Stimulated activated CD8-positive, alpha-beta memory T cell treated with anti-CD3 and anti-CD28 coated beads, Interleukin-15, amount 100 ng/mL, for 24 hours (primary cell): ENCODE measurements at places on chromosomes 12 and 14.

DNA sequence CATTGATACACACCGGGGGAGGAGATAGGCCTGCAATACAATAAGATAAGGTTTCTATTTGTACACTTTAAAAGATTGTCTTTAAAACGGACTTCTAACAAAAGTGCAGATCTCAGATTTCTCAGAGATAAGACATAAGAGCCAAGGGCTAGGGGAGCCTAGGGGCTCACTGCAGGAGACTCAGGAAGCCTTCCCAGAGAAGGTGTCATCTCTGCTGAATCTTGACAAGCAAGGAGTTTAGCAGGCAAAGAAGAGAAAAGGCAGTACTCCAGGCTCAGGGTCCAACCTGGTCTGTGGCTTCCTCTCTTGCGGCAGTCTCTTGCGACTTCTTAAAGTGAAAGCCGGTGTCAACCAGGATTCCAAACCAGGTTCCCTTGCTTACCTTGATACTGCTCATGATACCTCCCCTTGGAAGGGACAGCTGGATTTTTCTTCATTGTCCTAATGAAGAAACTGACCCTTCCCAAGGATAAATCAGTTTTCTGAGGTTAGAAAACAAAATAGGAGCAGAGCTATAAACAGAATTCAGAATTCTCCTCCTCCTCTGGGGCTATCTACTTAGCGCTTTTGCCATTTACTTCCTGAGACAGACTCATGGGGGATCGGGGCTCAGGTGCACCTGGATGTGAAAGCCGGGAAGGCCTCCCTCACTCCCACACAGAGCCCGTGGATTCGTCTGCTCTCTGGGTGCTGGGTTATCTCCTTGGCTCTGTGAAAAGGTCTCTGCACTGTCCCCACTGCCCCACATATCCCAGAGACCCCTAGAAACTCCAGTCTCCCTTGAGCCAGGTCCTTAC, 1.7 kb upstream of the SCNN1A start:
- no peak for DNase-seq

GRCh38 chr14:81093651-81094050, 127.1 kb downstream of the GTF2A1 start:
- no peak for DNase-seq

GRCh38 chr14:100488057-100488456, 99.2 kb downstream of the BEGAIN start:
- DNase-seq = no peak

DNA sequence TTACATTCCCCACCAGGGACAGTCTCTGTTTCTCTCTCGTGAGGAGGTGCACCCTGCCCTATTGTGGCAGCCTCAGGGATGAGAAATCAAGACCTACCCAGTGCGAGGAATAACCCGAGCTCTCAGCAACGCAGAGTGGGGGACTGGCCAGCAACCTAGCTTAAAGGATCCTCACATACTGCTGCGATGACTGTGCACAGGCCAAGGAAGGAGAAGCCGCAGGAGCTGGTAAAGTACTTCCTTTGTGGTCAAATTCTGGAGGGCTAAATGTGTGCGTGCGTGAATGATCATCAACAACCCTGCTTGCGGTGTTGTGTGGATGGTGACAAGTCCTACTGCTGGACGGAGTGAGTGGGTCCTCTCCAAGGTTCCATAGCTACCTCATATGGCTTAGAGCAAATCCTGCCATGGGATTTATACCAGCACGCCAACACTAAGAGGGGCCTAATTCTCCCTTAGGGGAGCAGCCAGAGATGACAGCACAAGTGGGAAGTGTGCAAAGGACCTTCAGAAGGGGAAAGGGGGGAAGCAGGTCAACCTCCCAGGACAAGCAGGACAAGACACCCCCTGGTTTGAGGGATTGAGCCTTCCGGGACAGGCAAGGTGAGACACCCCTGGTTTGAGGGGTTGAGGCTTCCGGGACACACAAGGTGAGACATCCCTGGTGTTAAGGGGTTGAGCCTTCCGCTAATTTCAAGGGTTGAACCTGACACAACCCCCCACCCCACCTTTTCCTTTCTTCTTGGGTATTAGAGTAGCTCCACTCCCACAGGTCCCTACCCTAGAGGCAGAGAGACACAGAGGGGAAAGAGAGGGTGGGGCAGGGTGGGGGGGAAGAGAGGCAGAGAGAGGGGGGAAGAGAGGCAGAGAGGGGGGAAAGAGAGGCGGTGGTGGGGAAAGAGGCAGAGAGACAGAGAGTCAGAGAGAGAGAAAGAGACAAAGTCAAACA, 58.8 kb upstream of the AP4S1 start:
- no peak for DNase-seq

DNA sequence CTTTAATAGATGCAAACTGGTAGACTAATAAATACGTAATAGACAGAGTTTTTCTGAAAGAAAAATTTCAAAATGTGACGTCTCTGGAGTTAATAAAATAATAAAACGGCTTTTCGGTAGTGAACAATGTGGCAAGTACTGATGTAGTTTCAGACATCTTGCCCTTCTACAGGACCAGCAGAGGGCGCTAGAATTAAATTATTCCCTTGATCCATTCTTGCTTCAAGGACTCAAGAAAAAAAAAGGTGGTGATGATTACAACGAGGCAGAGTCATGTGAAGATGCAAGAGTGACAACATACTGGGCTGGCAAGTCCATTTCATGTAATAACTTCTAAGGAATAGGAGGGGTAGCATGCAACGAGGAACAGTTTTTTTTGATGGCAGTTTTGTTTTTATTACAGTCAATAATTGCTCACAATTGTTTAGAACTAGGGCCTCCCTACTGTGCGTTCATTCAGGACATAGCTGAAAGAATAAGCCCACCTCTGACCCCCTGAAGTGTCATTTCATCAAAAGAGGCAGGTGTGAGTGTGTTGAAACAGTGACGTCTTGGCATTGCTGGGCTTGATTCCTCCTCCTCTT, 101.0 kb upstream of the GZMB start:
- DNase-seq = no peak

- DNase-seq = no peak
Measured at GRCh38 chr12:64995816-64996215, 125.3 kb downstream of the WIF1 start.

GRCh38 chr12:118237052-118237665, 101.2 kb downstream of the PEBP1 start:
- DNase-seq = no peak

DNA sequence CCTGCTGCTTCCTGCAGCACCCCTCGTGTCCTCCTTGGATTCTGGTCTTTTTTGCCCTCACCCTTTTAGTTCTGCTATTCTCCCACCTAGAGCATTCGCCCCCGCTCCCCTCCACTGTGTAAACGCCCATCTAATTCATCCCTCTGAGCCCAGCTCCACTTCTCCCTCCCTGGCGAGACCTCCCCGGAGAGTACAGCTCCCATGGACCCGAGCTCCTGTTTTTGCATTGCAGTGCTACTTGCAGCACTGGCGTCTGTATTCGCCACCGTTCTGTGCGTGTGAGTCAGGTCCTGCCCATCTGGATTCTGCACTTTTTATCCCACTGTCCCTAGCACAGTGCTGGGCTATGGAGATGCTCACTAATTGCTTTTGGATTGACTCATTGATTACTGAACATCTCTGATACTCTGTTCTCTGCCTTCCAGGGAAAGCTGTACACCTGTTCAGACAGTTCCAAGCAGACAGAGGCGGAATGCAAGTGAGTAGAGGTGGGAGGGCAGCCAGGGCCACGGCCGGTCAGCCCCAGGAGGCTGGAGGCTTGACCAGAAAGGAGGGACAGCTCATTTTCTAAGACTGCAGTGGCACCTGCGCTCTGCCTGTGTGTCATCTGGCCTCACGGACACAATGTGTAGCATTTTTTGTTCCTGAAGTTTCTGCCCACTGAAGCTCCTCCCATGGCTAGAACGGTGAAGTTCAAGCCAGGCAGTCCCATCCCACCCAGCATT, 188.4 kb upstream of the FKBP4 start:
- no peak for DNase-seq

DNA sequence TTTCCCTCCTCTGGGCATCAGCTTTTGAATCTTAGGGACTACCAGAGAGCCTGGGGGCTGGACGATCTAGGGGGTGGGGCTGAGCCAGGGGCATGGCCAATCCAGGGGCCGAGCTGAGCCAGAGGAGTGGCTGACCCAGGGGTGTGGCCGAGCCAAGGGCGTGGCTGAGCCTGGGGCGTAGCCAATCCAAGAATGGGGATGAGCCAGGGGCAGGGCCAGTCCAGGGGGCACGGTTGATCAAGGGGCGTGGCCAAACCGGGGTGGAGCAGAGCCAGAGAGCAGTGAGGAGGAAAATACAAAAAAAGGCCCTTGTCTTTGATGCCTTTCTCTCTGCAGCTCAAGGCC, 219.3 kb upstream of the NOS1 start:
- no peak for DNase-seq

- DNase-seq = no peak
Measured at GRCh38 chr12:42660968-42661937, 71.7 kb upstream of the PRICKLE1 start.

- DNase-seq = no peak
Measured at GRCh38 chr12:4117386-4118016, 156.1 kb upstream of the CCND2 start.

GRCh38 chr14:53044486-53044885, 93.6 kb upstream of the FERMT2 start:
- DNase-seq = no peak

DNA sequence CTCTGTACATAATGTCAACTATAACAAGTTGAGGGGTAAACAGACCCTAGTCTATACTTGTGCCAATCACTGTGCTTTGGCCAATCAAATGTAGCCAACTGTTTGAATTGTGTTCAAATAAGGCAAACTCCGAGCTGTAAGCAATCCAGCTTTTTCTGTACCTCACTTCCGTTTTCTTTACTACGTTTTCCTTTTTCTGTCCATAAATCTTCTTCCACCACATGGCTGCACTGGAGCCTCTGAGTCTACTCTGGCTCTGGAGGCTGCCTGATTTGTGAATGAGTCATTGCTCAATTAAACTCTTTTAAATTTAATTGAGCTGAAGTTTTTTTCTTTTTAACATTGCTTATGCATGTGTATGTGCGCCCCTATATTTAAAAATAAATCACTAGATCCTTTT, 29.7 kb downstream of the CLEC1A start:
- DNase-seq = no peak

DNA sequence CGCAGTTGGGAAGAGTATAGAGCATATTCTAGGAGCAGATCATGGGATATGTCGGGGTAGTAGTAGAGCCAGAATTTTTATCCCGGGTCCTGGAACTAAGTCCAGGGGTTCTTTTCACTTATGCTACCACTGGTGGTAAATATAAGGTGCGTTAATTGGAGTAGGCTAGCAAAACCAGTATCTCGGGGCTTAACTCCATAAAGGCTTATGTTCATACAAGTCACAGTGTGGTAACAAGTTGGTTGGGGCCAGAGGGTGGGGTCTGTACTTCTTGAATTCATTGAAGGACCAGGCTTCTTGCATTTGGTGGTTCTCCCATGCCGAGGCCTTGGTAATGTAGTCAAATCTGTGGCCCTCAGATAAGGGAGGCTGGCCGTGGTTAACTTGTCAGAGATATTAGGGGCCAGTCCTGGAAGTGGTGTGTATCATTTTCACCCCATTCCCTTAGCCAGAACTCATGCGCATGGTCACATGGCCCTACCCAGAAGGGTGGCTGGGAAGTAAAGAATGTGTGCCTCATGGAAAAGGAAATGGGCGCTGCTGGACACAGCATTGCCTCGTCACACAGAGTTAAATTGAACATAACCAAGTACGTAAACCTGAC, 1.5 kb upstream of the ZNF641 start:
- no peak for DNase-seq

GRCh38 chr12:20274008-20274407, 94.3 kb upstream of the PDE3A start:
- no peak for DNase-seq

DNA sequence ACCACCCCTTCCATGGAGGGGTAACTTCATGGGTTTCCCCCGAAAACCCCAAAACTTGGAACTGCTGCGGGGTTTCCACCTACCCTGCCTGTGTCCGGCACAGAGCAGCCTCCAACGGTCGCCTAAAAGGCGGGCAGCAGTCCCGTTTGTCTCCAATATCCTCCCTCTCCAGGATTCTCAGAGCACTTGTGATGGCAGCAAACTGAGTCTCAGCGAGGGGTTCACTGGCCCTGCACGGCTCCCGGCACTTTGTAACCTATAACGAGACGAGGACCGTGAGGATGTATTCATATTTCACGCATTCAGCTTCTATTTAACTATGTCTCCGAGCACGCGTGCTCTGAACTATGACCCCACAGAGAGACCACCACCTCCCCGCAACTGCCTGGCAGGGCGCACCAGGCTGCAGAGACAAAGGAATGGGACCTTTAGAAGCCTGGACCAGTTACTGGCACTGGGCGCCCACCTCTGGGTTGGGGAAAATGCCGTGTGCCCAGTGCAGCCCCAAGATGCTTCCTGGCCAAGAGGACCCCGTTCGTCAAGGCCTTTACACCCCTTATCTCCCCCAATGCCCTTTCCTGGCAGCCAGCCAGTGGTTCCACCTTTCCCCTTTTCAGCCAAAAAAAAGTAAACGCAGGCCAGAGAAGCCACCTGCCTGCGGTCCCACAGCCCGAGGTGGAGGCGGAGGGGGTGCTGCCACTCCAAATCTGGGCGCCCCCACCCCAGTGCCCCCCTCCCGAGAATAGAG, 173.1 kb upstream of the RTL1 start:
- DNase-seq = no peak

GRCh38 chr12:13981296-13981962, at the start of gene GRIN2B:
Gene GRIN2B, minus strand, starts transcription at chr12:13981602. Its CDS starts 115,394 bp downstream, at chr12:13866208.
- no peak for DNase-seq

DNA sequence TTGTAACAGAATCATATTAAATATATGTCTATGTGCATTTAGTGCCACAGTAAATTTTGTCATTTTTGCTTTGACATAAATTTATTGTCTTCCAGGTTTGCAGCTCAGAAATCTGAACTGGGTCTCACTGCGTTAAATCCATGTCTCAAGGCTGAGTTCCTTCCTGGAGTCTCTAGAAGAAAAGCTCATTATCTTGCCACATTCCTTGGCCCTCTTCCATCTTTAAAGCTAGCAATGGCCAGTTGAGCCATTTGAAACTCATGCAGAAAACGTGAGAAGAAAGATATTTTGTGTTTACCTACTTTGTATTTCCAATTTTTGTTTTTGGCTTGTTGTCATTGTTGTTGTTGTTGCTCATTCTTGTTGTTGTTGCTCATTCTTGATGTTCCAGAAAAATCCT, 10.7 kb downstream of the PRH1 start:
- DNase-seq = no peak
